ENCODE measurements at places on chromosomes 11 and 22.

GRCh38 chr11:40921246-40921645, 538.2 kb downstream of the LRRC4C start:
- no peak for DNase-seq

GRCh38 chr11:69211920-69212797, 56.4 kb downstream of the SMIM38 start:
- DNase-seq = no peak

- no peak for DNase-seq
Observed at GRCh38 chr11:74592063-74592440, 330 bp upstream of the POLD3 start.

- no peak for DNase-seq
Observed at GRCh38 chr22:17337639-17338038, 31.6 kb upstream of the CECR2 start.

DNA sequence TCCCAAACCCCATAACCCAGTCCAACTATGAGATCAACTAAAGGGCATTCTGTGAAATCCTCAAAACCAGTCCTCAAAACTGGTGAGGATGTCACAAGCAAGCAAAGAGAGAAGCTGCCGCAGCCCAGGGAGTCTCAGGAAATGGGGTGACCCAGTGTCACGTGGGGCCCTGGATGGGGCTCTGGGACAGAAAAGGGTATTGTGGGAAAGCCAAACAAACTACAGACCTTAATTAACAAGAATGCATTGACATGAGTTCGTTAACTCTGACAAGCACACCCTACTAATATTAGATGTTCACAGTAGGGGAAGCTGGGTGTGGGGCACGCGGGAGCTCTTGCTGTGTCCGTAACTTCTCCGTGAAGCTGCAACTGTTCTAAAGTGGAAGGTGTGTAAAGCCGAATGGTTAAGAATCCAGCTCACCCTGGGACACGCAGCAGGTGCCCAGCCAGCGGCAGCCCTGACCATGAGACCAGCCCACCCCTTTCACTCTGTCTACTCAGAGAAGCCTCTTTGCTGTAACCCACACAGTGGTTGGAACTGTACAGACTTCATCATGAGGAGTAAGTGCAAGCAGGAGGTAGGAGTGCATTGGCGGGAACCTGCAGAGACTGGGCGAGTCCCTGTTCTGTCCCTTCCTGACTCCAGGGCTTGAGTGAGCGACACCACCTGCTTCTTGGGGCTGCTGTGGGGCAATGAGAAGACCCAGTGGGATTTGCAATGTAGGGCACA, 17.9 kb downstream of the LINC01488 start:
- no peak for DNase-seq

DNA sequence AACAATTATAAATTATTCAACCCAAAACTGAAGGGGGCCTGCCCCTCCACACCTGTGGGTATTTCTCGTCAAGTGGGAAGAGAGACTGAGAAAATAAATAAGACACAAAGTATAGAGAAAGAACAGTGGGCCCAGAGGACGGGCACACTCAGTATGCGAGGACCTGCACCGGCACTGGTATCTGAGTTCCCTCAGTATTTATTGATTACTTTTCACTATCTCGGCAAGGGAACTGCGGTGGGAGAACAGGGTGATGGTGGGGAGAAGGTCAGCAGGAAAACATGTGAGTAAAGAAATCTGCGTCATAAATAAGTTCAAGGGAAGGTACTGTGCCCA, 3.2 kb downstream of the C11orf54 start:
- no peak for DNase-seq

GRCh38 chr11:126282736-126283591, at the start of gene TIRAP:
TIRAP (plus strand) TSS chr11:126283093; CDS start chr11:126290895, 7,802 bp downstream.
- no peak for DNase-seq

GRCh38 chr22:23236026-23236425, 55.7 kb downstream of the BCR start:
- DNase-seq = no peak

DNA sequence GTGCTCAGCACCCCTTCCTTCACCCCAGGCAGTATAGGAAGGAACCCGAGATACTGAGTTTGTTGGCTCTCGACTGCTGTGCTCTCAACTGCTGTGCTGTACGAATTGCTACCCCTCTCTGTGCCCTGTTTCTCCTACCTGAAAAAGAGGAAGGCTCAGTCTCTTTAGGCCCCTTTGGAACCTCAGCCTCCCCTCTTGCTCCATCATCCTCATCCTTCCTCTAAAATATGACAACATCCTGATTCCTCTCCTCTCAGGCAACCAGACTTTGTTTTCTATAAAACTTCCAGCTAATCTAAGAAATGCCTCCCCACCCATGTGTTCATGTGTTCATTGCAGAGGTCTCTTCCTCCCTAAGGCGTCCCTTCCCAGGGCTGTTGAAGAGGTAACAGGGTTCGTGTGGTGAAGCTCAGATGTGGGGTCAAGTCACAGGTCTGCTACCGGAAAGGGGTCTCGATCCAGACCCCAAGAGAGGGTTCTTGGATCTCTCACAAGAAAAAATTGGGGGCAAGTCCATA, 35.5 kb upstream of the CD82 start:
- DNase-seq = no peak

DNA sequence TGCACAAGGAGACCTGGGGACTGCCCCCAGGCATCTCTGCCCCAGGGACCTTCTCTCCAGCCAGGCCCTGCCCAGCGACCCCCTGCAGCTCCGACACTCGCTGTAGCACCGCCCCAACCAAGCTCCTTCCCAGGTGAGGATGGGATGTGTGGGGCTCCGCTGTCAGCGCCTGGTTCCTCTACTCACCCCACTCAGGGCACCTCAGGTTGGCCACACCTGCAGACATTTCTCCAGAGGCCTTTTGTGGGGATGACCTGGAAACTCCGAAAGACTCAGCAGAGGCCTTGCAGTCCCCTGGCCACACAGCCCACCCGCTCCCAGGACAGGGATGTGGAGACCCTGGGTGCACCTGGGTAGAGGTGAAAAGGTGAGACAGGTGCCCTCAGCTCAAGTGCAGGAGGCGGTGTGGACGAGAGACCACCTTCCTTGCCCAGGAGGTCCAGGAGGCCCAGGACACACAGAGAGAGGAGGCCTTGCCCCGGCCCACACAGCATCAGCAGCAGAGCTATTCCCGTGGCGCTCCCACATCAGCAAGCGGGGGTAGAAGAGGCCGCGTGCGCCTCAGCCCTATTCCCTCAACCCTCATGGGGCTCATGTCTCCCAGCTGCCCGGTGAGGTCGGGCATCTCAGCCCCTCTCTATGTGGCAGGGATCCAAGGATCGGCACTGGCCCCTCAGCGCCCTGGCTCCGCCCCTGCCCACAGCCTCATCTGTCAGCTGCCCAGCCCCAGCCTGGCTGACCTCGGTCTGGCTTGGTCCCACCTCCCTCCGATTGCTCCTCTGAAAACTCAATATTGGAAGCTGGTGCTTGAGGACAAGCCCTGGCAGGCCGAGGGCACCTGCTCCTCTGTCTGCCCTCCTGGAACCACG, 20.9 kb downstream of the TRPM5 start:
- DNase-seq = no peak

GRCh38 chr11:108838102-108838791, 173.4 kb downstream of the DDX10 start:
- no peak for DNase-seq

DNA sequence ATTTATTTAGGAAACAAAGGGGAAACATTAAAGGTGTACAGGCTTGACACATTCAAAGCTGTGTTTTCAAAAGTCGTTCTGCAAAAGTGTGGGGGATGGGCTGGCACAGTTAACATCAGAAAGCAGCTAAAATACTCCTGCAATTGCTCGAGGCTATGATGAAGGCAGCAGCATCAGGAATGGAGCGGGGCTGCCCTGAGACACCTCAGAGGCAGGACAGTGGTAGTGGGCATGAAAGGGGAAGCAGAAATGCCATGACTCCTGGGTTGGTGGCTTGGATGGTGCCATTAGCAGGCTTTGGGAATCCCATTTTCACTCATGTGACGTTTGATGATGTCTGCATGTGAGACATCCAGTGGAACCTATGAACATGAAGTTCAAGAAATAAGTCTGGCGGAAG, 646 bp downstream of the NCAPD3 start:
- no peak for DNase-seq

- DNase-seq = no peak
Observed at GRCh38 chr11:77842441-77843121, 21.6 kb downstream of the AAMDC start.

DNA sequence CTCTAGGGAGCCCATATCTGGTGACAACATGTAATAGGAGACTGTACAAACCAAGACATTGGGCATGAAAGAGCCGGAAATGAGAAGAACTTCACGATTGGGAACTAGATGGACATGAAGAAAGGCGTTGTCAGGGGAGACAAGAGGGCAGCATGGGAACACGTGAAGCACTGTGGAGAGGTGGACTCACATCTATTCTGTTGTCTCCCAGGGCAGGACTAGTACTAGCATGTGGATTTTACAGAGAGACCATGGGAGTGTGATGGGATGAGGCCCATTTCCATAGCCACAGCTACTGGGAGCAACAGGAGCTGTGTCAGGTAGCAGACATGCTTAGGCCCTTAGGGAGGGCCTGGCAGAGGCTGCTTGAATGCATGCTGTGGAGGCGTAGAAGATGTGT, 333.9 kb downstream of the OPCML start:
- no peak for DNase-seq

- no peak for DNase-seq
Observed at GRCh38 chr11:18365741-18366140, 28.6 kb upstream of the LDHA start.

GRCh38 chr11:122304306-122304705, 188.3 kb upstream of the BLID start:
- no peak for DNase-seq

- DNase-seq = no peak
Observed at GRCh38 chr22:28710107-28710506, 30.5 kb upstream of the TTC28 start.

GRCh38 chr11:116993599-116993998, 104.6 kb downstream of the SIK3 start:
- no peak for DNase-seq

DNA sequence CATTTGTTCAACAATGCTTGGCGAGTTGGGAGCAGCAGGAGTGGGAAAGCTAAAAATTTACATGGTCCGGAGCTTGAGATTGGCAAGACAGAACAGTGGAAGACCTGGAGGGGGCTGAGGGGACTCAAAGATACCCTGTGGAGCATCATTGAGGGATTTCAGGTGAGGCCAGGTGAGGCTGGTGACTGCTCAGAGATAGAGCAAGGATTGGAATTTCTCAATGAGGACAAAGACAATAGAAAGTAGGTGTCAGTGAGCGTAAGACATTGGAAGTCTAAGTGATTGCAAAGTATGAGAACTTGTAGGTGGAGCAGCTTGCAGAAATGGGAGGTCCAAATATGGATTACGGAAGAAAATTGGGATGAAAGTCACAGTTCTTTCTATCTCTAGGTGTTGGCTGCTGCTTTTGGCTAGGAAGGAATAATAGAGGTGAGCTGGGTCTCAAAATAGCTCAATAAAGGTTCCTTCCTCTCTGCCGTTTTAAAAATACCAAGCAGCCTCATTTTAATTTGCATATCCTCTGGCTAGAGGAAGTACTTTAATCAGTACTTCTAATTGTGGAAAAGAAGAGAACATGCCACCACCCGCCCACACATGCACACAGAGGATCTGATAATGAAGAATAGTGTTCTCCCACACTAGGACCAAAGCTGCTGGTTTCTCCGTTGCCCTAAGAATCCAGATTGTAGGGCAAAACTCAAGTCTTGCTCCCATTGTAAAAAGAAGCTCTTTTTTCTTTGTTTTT, 41.8 kb upstream of the SORL1-AS1 start:
- no peak for DNase-seq

GRCh38 chr11:134048028-134048427, 20.8 kb upstream of the JAM3 start:
- DNase-seq = no peak

DNA sequence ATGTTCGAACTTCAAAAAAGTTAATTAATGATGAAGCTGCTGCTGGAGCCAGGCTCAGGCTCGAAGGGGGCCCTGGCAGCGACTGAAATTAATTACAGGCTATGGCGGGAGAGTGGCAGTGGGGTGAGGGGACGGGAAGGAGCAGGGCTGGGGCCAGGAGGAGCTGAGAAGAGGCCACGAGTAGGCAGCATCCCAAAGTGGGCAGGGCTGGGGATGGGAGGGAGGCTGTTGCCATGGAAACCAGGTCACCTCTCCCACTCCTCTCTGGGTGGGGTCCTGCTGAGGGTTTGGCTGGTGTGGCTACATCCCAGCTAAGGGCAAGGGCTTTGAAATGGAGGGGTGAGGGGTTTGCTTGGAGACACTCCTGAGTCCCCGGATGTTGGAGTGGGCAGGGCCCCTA, 23.9 kb downstream of the CACNA1I start:
- no peak for DNase-seq

GRCh38 chr11:128400382-128401203, 186.8 kb downstream of the ETS1 start:
- no peak for DNase-seq

GRCh38 chr22:24302591-24302990, 32.0 kb downstream of the SPECC1L start:
- DNase-seq = no peak
